ENCODE measurements at places on chromosomes 2 and 18.

DNA sequence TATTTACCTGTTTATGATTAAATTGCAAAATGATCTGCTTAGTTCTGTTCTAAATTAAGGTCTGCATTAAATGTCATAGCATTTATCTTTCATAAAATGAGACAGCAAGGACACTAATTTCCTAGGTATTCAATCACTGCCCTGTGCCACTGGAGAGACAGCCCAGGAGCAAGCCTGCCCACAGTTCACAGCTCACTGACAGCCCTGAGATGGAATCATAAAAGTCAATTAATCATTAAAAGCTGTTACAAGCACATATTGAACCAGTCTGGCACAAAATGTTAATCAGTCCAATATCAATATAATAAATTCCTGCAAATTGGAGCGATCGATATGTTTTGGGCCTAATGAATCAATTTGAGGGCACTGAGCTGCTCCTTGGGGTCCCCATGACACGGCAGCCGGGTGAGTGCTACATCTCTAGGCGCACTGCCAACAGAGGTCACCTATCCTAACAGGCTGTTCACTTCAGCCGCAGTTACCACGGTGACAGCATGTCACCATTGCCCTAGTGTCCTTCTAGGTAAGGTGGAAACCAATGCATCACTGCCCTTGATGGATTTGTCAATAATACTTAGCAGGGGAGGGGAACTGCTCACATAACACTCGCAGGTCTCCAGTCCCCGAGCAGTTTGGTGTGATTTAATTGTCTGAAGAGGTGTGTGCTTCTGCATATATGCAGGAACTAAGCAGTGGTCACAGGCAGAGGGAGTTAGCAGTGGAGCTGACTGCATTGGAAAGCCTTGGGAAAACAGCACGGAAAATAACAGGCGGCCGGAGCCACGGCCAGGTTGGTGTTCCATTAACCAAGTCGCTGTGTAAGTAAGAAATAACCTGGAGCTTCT is 47.3 kb downstream of the POU3F3 start:
- peak; percentile 66 for DNase-seq

GRCh38 chr18:79950515-79951341 is 725 bp downstream of the SLC66A2 start:
- no peak for DNase-seq

DNA sequence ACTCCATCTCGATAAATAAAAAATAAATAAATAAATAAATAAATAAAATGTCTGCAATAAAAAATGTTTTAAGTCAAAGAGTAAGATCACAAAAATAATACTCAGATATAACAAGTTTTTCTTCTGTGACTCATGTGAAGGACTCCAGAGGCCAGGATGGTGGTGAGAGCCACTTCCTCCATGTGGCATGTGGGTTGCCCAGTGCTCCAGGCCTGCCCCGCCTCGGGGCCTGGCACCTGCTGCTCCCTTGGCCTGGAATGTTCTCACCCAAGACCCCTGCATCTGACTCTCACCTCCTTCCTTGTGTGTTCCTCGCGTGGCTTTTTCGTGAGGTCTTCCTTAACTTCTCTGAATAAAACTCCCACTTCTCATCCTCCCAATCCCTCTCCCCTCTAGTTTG is 77.4 kb upstream of the LDLRAD4 start:
- no peak for DNase-seq

GRCh38 chr2:100968146-100969145 is 33.6 kb upstream of the RPL31 start:
- DNase-seq, result no peak

DNA sequence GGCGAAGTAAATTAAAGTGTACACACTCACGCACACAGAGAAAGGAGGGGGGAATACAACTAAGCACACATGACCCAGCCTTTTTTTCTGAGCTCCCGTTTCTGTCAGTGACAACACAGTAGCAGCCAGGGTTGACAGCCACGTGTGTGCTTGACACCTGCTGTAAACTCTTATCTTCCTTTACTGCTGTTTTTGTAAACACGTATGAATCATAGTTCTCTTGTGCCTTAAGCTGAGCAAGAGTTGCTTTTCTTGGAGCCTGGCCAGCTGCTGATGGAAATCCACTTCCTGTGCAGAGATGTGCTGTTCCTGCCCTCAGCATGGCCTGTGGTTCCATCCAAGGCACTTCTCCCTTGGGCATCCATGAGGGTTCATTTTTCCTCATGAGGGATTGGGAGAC is 561.9 kb downstream of the GALR1 start:
- DNase-seq, result peak; percentile 64

DNA sequence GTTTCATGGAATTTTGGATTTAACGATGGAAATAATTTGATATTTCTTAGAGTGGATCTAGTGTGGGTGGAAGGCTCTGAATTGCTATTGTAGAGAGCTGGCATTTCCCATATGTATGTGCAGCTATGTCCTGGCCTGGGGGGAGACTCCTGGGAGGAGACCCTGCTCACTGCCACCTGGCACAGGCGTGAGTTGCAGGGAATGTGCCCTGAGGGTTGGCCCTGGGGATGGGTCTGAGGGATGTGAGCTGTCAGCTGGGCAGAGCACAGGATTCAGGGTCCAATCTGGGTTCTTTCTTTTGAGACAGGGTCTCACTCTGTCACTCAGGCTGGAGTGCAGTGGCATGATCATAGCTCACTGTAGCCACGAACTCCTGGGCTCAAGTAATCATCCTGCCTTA is 120.2 kb downstream of the CLIP4 start:
- no peak for DNase-seq

DNA sequence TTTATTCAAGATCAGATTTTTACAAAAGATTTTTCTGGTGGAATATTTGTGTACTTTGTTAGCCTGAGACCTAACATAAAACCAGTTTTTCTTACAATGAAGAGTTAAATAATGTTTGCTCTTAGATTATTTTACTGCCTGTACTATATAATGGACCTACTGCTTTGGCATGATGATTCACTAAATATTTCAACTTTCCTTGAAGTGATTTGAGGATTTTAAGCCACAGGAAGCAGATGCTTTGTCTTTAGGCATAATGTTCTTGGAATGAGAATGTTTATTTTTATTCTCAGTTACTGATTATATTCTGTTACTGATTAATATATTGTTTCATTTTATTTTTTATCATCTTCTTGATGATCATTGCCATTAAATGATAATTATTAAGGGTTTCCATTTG is 175.3 kb upstream of the LRP1B start:
- DNase-seq, result no peak

GRCh38 chr18:50356036-50356945 is 18.6 kb upstream of the SKA1 start:
- no peak for DNase-seq

- DNase-seq, result peak; percentile 37
Measured at GRCh38 chr2:230219419-230220331, at the start of gene SP110. TSS of gene SP110 (minus strand) at chr2:230219984. CDS start at chr2:230216927, 3,057 bp downstream.

DNA sequence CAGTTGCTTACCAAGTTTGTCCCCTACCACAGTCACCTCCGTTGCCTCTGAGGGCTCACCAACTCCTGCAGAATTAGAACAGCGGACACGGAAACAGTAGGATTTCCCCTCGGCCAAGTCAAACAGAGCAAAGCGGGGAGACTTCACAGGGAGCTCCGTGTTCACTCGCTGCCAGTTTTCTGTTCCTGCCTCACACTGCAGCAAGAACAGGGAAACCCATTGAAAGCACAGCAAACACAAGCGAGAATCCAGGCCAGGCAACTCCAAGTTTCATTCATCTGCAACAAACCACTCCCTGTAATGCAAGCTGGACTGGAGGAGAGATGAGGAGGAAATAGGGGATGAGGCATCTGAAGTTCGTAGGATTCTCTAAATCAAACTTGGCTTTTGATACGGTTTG is 84.2 kb downstream of the MYOM1 start:
- DNase-seq, result no peak

GRCh38 chr2:221189431-221190067 is 382.6 kb downstream of the EPHA4 start:
- DNase-seq, result no peak

DNA sequence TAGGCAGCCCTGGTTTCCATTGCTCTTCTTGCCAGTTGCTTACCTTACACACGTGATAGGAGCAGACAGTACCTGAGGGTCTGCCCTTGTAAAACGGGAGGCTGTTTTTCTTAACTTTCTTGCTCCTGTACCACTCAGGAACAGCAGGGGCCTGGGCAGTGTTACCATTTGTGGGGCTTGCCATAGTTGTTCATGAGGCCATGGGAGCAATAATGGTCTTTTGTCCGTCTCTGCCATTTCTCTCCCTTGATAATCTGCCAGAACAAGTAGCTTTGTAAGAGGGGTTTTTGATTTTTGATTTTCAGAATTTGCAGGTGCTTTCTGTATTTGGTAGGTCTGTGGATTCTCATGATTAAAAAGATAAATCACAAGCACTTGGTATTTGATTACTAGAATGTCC is 259.0 kb downstream of the PHLPP1 start:
- DNase-seq, result no peak

DNA sequence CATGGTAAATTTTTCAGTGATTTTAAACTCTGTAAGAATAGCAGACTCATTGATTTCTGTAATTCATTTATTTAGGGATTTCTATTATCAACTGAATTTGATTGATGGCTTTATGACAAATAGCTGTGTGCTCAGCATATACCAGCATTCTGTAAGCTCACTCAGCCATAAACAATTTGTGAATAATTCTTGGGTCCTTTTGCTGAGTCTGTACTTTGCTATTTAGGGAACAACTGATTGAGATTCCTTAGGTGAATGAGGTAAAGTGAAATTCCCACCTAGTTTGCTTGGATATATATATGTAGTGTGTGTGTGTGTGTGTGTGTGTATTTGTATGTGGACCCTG is 76.7 kb upstream of the CAVIN2 start:
- DNase-seq, result no peak

- no peak for DNase-seq
Measured at GRCh38 chr2:119518401-119519056, 5.8 kb downstream of the SCTR start.

- DNase-seq, result no peak
Measured at GRCh38 chr2:65576861-65577601, 144.6 kb upstream of the SPRED2 start.

DNA sequence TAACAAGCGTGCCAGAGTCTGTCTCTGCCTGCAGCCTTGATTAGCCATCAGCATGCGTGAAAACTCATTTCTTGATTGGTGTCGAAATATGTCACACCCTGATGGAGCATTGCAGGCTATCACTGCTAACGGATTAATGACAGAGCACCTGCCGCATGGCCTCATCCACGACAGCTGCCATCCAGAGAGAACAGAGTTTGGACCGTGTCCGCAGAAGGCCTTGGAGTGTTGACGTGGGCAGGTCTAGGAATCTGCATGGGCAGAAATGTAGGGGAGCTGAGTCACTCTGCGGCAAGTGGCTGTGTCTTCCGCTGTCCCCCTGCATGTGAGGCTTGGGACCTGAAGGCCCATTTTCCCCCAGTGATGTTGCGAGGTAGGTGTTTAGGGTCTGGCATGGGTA is 43.0 kb downstream of the KLHL29 start:
- DNase-seq, result no peak

- DNase-seq, result peak; percentile 80
Measured at GRCh38 chr18:42530276-42530675, 575.2 kb downstream of the PIK3C3 start.

GRCh38 chr2:172870396-172870795 is 134.8 kb downstream of the RAPGEF4 start:
- no peak for DNase-seq

GRCh38 chr18:79193826-79194225 is 124.6 kb downstream of the ATP9B start:
- no peak for DNase-seq

- DNase-seq, result no peak
Measured at GRCh38 chr2:3667151-3667631, 9.2 kb downstream of the ALLC start.

- DNase-seq, result no peak
Measured at GRCh38 chr2:232993231-232993821, 19.7 kb downstream of the NGEF start.

GRCh38 chr2:207110310-207110709 is 55.4 kb downstream of the KLF7 start:
- DNase-seq, result no peak

DNA sequence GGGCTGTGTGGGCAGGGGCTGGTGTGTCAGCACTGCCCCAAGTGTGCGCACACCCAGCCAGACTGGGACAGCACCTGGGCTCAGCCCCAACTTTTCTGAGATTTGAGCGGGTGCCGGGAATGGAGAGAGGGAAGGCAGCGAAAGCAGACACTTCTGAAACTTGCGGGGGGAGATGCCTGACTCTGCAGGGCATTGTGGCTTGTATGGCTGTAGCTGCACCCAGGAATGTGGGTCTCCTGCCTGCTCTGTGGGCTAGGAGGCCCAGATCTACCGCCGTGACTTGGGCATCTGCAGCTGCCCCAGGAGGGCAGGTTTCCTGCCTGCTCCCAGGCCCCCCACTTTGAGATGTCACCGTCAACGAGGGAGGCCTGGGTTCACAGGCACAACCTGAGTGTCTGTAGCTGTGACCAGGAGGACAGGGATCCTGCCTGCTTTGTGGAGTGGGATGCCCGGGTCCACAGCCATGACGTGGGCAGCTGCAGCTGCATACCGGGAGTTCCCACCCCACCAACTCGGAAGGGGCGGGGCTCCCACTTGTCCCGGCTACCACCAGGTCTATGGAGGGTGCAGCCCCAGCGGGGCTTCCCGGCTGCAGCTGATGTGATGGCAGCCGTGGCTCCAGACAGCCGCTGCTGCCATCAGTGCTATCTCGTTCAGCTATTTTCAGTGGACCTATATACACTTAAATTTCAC is 95.3 kb downstream of the DOK6 start:
- DNase-seq, result no peak

DNA sequence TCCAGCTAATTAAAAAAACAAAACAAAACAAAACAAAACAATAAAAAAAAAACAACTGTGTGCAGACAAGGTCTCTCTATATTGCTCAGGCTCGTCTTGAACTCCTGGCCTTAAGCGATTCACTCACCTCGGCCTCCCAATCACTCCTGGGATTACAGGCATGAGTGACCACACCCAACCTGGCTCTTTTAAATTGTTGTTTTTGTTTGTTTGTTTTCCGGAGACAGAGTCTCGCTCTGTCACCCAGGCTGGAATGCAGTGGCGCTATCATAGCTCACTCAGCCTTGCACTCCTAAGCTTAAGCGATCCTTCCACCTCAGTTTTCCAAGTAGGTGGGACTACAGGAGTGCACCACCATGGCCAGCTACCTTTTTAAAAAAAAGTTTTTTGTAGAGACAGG is 201.6 kb downstream of the EN1 start:
- DNase-seq, result no peak

- no peak for DNase-seq
Measured at GRCh38 chr2:234874347-234875046, 77.3 kb upstream of the SH3BP4 start.

DNA sequence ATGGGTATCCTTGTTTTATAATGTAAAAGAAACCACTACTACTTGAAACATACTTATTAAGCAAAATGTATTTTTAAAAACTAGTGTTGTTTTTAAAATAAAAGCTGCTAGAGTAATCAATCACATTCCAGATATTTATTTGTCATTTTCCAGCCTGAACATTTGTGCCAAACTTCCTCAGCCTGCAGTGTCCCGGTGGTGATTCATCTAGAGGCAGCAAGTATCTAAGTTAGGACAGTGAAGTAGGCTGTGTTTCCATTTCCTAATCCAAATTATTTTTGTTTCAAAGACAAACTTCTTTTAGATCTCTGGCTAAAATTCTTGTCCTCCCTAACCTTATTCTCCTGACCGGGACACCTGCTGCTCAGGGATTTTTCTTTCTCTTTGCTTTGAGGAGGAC is 12.8 kb upstream of the GCG start:
- DNase-seq, result no peak
